ENCODE measurements at places on chromosomes 16 and 17.
A peak's percentile ranks its signal among the peaks of the same experiment; 100 is the strongest.

DNA sequence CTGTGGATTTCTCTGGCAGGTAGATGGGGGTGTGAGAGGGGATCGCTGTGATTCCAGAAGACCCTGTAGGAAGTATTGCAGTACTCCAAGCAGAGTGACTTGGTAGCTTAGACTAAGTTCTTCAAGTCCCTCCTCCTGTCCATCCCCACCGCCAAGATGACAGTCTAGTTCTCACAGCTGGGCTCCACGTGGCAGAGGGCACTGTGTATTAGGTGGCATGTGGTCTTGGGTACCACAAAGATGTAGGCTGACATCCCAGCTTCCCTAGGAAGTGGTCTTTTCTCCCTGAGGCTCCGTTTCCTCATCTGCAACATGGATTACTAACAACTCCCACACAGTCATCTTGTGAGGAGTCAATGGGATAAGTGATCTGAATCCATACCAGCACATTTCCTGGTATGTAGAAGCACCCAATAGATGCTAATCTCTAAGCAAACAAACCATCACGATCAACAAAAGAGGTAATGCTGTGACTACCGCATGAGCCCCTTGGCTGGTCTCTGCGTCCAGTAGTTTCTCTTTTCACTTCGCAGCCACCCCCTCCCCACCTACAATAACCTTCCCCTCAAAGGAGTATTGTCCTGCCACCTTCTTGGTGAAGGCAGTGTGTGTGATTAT is 349.1 kb upstream of the EEF2KMT start:
- no peak for DNase-seq

- no peak for DNase-seq
Observed at GRCh38 chr17:20046629-20047028, 37.5 kb downstream of the SPECC1 start.

GRCh38 chr16:47886631-47887415 is 269.0 kb downstream of the ABCC12 start:
- DNase-seq = no peak

DNA sequence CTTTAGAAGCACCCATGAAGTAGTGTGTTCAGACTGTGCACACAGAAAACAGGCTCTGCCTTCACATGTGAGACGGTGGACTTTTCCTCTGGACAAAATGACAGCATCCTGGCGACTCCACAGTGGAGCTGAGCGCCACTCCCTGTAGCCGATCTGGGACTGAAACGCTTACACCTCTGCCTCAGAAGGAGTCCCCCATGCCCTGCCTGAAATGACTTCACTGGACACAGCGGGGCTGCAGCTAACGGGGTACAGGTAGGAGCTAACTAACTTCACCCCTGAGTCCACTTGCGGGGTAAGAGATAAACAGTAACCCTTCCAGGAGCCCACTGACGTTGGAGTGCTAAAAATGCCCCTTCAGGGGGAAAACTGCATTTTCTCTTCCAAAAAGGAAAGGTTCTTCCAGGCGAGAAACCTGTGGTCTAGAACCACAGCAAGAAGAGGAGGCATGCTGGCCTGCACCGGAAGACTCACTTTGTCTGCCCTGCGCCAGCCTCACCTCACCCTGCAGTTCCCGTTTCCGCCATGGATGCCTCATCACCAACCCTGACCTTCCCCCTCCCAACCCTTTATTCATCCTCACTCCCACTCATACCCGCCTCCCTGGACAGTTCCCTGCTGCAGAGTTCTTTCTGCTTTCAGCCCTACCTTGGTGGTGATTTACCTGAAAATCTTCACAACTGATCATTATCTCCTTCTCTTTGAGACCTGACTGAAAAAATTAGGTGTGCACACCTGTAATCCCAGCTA is 19.4 kb upstream of the ENDOV start:
- DNase-seq = peak; percentile 53

DNA sequence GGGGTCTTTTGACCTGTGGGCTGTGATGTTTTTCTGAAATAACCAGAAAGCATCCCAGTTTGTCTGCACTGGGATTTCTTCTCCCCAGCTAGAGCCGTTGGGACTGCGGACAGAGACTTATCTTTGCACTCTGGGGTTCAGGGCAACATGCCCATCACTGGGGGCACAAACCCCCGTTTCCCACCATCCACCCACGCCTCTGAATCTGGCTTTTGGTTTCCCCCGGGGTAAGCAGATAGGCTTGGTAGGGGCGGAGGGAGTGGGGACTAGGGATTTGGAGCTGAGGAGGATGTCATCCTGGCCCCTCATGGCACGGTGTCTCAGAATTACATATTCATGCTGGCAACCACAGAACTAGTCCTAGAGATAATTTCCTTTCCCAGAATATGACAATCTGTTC is 68.6 kb downstream of the CCDC182 start:
- no peak for DNase-seq

DNA sequence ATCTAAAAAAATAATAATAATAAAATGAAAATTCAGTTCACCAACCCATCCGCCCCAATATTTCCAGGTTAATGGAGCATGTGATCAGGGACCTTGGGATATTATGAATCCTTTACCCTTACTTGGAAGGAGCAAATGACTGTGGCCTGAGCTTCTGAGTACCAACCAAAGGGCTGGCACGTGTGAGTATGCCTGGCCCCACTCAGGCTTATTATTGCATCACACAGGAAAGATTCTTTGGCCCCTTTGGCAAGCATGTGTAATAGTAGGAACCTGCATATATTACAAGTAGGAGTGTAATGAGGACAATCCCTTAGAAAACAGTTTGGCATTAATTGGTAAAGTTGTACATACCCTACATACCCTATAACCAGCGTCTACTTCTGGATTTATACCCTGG is 7.2 kb upstream of the C17orf78 start:
- DNase-seq = no peak

DNA sequence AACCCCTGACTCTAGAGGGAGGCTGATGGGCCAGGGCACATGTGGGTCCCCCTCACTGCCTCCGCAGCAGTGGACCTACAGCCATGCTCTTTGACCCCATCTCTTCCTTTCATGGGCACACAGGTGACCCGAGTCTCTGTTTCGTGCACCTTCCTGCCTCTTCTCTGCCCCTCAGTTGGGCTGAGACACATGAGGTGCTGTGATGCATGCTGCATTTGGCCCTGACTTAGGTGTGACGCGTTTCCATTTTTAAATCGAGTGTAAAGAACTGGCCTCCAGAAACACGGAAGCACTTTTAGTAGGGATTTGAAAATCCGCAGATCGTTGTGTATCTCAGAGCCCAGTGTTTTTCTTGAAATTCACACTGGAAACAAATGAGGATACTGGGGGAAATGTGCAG is 24.6 kb downstream of the C16orf90 start:
- no peak for DNase-seq

- DNase-seq = no peak
Observed at GRCh38 chr16:78060295-78060694, 37.9 kb downstream of the CLEC3A start.

- no peak for DNase-seq
Observed at GRCh38 chr17:81228420-81228819, 5.7 kb upstream of the CEP131 start.

GRCh38 chr16:89150090-89150835 is 21.3 kb upstream of the CDH15 start:
- DNase-seq = peak; percentile 52

GRCh38 chr16:68617734-68618133 is 27.4 kb upstream of the CDH3 start:
- no peak for DNase-seq

GRCh38 chr17:69909389-69909788 is 165.6 kb upstream of the KCNJ16 start:
- DNase-seq = no peak

- peak; percentile 73 for DNase-seq
Observed at GRCh38 chr16:65745-66144, 6.7 kb downstream of the RHBDF1 start.

GRCh38 chr17:75641343-75641742 is 8.1 kb downstream of the SMIM5 start:
- no peak for DNase-seq

- DNase-seq = no peak
Observed at GRCh38 chr16:81445143-81445961, 744 bp downstream of the CMIP start.

DNA sequence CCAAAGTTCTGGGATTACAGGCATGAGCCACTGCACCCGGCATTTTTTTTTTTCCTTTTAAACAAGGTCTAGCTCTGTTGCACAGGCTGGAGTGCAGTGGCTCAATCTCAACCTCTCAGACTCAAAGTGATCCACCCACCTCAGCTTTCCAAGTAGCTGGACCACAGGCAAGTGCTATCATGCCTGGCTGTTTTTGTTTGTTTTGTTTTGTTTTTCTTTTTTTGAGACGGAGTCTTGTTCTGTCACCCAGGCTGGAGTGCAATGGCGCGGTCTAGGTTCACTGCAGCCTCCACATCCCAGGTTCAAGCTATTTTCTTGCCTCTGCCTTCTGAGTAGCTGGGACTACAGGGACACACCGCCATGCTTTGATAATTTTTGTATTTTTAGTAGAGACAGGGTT is 19.1 kb upstream of the ZC3H7A start:
- DNase-seq = no peak

- no peak for DNase-seq
Observed at GRCh38 chr17:65630502-65630901, 69.1 kb upstream of the AXIN2 start.

GRCh38 chr17:8928347-8928746 is 37.2 kb downstream of the PIK3R5 start:
- no peak for DNase-seq

DNA sequence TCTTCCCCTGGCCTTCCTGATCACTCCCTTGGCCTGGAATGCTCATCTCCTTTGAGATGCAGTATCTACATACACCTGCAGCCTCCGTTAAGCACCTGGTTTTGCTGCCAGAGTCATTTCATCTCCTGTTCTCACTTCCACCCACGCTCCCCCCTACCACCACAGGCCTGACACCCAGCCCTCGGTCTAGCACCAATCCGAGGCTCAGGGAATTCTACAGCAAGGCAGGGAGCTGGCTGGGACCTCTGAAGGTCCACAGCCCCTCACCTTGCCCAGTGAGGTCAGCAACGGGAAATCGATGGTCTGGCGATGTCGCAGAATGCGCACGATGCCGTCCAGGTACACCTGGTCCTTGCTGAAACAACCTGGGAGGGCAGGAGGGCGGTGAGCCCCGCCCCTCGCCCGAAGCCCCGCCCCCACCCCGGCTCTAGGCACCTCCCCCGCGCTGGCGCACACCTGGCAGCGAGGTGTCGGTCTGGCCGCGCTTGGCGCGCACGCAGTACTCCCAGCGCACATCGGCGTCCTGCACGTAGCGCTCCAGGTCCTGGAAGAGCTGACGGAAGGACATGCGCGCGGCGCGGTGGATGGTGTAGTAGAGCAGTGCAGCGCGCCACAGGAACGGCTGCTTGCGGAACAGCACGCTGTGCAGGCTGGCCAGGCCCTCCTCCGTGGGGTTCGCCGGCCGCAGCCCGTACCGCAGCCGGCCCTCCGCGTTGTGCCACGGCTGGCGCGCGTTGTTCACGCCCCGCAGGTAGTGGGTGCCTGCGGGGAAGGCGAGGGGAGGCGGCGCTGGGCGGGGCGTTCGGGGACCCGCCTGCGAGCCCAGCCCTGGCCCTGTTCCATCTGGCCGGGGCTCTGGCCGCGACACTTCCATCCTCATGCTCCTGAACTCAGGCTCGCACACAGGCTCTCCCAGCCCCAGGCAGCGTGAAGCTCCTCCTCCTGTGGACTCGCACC is 5.7 kb downstream of the MATCAP1 start:
- DNase-seq = peak; percentile 99

GRCh38 chr16:85819245-85819644 is 19.8 kb downstream of the COX4I1 start:
- no peak for DNase-seq

DNA sequence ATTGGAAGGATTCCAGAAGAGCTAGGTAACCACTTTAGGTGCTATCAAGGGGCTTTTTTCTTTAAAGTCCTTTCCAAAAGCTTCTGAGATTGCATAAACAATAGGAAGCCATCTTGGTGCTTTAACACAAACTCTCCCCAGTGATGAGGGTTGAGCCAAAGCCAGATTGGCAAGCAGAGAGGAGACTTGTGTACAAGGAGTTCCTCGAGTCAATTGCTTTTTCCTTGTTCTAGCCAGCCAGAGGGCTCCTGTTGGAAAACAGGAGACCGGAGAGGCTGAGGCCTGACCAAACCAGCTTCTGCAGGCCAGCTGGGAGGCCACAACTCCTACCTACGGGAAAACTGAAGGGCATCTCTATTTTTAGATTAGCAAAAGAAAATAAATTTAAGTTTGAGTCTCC is 46.5 kb downstream of the MAPT start:
- DNase-seq = no peak

DNA sequence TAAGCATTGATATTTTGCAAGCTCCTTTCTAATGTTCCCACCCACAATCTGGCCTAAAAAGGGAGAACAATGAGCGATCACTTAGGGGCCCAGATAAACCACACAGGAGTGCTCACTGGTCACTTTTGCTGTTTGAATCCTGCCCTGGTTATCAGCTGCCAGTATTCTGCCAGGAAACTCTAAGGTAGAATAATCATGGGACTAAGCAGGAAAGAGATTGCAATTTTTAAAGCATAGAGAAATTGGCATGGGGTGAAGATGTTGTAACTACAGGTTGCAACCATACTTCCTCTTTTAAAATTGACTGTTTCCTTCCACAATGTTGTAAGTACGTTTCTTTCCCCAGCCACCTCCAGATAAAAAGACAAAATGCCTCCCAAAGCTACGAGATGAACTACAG is 251.2 kb upstream of the CDH11 start:
- DNase-seq = no peak

- no peak for DNase-seq
Observed at GRCh38 chr16:68319185-68319908, 8.5 kb downstream of the PRMT7 start.

GRCh38 chr16:25633549-25633948 is 58.2 kb upstream of the HS3ST4 start:
- DNase-seq = no peak

DNA sequence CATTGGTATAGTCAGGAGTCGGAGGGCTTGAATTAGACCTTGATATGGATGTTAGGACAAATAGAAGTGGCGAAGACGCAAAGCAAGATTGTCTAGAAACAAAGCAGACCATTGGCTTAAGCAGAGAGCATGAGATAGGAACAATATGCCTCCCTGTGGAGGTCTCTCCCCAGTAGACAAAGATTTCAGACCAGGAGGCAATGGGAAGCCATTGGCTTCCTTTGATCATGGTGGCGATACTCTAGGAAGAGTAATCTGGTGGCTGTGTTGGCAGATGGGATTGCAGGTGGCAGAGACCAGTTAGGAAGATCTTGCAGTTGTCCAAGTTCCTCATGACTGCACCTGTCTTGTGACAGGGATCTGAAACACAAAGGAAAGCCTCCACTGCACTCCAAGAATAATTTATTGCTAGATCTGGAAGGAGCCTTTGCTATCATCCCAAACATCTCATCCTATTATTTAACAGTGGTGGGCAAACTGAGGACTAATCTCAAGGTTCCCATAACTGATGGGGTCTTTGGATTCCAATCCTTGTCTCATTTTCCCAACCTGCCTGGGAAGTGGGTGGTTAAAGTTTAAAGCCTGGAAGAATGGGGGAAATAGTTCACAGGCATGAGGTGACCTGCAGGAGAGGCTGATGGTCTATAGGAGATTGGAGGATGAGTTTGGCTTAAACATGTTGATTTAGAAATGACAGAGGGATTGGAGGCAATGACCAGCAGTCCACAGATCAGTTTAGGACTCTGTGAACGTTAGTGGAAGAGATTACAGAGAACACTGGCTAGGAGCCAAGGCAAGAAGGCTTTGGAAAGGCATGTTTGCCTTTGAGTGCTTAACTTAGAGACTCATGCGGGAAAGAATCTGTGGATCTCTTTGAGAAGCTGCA is 37.0 kb downstream of the HLF start:
- DNase-seq = no peak
